CD4-positive, alpha-beta T cell treated with Interferon gamma for 1 hour (primary cell): ENCODE measurements at places on chromosomes 16 and 17.
A peak's percentile ranks its signal among the peaks of the same experiment; 100 is the strongest.

GRCh38 chr16:2473446-2473926 is 1.4 kb upstream of the TBC1D24 start:
- DNase-seq = no peak

- DNase-seq = no peak
Observed at GRCh38 chr17:11980813-11981212, 16.5 kb downstream of the ZNF18 start.

DNA sequence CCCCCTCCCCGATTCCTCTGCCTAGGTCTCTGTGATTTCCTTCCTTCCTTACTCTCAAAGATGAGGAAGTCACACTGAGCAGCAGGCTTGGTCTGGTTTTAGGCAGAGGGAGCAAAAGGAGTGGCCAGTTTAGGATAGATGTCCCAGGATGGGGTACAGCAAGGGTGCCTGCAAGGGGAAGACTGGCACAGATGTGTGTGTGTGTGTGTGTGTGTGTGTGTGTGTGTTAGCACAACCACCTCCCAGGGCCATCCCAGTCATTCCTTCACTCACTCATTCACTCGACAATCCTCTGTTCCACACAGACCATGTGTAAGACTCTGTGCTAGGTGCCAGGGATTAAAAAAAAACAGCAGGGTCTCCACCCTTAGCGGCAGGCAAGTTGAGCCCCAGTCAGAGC is 35.9 kb downstream of the TMEM132E start:
- DNase-seq = no peak

GRCh38 chr17:57195785-57196460 is 60.4 kb upstream of the MSI2 start:
- no peak for DNase-seq

DNA sequence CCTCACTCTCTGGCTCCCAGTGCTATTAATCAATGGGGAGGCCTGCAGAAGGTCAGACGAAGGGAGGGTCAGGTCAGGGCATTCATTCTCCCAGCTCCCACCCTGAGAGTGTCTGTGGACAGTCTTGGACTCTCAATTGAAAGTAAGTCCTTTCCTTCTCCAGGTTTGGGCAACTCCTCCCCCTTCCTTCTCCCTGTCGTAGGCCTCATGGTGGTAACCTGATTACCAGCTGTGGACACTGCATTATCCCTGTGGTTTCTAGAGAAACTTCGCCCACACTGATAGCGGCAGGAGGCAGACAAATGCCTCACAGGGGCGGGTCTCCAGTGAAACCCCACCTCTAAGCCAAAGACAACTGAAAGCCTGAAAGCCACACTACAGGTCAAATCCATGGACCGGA is 57.7 kb upstream of the SLC25A19 start:
- DNase-seq = no peak

DNA sequence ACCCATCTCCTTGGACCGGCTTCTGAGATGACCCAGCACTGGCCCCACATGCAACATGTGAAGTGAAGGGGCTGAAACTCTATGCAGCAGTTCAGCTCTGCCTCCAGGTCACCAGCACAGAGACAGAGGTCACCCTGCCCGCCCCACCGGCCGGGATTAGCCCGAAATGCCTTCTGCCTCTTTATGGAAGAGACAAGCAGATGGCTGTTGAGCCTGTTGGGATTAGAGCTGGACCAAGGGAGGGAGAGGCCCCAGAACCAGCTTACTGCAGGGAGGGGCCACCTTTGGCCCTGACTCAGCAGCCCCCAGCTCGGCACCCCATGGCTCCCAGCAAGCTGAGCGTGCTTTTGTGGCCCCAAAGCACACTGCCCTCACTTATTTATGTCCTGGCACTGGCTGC is 5.7 kb downstream of the AIPL1 start:
- DNase-seq = no peak

GRCh38 chr17:64051153-64051552 is 30.7 kb upstream of the ICAM2 start:
- DNase-seq = no peak

DNA sequence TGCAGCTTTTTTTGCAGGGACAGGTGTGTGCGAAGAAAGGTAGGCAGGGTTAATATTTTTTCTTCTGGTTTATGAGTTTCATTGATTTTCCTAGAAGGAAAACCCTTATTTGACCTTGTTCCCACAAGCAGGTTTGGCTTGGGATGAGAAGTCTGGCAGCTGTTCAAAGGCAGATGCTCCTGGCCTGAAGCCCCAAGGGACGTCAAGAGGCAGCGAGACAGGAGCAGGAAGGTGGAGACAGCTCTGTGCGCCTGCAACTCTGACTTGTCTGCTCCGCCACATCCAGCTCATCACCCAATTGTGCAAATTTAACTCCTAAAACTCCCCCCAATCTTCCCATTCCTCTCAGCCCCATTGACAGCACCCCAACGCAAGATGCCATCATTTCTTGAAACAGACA is 136.8 kb upstream of the XYLT1 start:
- no peak for DNase-seq

GRCh38 chr16:30184096-30184890 is 891 bp downstream of the CORO1A start:
- peak; percentile 84 for DNase-seq

GRCh38 chr16:49250689-49251088 is 30.9 kb downstream of the CBLN1 start:
- no peak for DNase-seq

DNA sequence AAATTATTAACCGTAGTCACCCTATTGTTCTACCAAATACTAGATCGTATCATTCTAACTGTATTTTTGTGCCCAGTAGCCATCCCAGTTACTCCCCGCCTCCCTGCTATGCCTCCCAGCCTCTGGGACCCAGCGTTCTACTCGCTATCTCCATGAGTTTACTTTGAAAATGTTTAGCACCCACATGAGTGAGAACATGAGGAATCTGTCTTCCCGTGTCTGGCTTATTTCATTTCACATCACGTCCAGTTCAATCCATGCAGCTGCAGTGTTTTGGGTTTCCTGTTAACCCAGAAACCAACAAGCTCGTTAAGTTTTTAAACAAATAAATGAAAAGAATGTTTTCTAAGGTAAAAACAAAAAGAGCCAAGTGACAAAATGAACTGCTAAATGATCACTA is 82.1 kb downstream of the VPS53 start:
- no peak for DNase-seq
